ENCODE measurements at places on chromosomes 6 and 20.

DNA sequence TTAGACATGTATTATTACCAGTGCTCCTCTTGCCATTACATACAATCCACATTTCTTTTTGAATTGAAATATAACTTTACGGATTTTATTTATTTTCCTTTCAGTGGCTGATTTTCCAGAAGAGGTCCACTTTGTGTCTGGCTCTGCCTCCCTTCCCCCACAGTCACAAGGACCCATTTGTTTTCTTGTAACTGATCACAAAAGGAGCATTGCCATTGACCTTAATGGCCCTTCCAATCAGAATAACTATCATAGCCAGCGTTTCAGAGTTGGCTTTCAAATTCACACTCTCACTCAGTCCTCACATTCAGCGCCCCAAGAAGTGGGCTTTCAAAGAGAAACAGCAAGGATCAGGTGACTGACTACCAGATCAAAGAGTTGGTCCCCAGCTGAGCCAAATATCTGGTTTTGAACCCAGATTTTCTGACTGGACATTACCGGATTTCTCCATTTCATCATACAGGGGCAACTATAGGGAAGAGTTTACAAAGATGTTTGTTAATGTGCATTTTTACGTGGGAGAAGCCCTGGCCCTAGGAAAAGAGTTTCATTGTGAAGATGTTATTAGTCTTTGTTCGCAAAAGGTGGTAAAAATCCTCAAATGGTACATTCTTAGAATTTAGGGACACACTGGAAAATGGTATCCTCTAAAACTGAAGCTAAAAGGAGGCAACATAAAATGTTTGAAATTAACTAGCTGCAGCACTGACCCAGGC is 2.0 kb upstream of the SLC22A23 start:
- DNase-seq: no peak

- no peak for DNase-seq
Observed at GRCh38 chr6:114564302-114564933, 221.6 kb upstream of the HS3ST5 start.

GRCh38 chr6:134240665-134241431 is 77.1 kb downstream of the SGK1 start:
- peak; percentile 84 for DNase-seq

GRCh38 chr6:21781128-21781527 is 187.6 kb downstream of the SOX4 start:
- DNase-seq: no peak

GRCh38 chr6:104595311-104595820 is 264.4 kb downstream of the HACE1 start:
- DNase-seq: no peak

- DNase-seq: no peak
Observed at GRCh38 chr6:27893836-27894807, 18.1 kb downstream of the OR2B2 start.

- DNase-seq: no peak
Observed at GRCh38 chr6:44664716-44665115, 277.2 kb downstream of the CDC5L start.

DNA sequence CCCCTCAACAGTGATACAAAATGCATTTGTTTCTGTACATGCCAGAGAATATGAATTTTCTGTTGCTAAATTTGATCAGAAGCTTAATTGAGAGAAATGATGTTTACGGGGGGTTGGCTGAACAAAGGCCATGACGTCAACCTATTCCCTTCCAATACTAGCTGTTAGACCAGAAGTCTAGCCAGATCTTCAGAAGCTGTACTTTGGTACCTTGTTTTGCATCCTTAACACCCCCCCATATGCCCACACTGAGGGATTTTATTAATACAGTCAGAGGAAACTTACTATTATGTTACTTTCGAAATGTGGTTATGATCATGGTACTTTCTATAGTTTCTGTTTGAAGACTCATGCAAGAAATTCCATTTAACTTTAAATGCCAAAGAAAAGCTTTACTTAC is 3.1 kb downstream of the NCOA7 start:
- DNase-seq: no peak

DNA sequence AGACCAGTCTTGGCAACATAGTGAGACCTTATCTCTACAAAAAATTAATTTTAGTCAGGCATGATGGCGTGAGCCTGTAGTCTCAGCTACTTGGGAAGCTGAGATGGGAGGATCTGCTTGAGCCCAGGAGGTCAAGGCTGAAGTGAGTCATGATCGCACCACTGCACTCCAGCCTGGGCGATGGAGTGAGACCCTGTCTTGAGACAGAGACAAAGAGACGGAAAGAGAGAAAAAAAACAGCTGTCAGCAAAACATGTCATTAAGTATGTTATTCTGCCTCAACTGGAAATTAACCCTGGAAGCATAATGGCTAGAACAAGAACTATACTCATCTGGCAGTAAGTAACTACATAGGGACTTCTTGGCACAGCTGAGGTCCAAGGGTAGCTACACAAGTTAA is 7.2 kb downstream of the MMS22L start:
- DNase-seq: no peak

DNA sequence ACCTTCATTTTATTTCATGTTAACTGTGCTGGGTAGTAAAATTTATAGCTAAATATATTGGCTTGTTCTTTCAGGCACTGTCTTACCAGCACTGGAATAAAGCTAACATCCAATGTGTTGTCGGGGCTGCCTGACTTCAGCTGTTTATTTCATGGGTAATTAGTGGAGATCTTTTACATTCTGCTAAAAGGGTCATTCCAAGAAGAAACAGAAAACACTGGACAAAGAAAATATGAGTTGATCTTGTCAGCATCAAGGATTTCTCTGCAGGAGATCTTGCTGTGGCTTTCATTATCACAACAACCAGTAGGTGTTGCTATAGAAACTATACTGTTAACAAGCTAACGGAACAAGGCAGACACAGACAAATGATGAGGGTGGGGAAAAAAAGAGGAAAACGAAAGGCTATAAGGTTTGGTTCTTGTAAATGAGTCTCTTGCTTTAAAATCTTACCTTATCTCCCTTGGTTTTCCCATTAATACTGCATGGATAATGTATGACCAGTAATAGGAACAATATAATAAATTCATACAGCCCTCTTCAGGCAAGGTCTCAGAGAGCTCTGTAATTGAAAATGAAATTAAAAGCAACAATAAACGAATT is 206.8 kb downstream of the SIM1 start:
- DNase-seq: no peak

DNA sequence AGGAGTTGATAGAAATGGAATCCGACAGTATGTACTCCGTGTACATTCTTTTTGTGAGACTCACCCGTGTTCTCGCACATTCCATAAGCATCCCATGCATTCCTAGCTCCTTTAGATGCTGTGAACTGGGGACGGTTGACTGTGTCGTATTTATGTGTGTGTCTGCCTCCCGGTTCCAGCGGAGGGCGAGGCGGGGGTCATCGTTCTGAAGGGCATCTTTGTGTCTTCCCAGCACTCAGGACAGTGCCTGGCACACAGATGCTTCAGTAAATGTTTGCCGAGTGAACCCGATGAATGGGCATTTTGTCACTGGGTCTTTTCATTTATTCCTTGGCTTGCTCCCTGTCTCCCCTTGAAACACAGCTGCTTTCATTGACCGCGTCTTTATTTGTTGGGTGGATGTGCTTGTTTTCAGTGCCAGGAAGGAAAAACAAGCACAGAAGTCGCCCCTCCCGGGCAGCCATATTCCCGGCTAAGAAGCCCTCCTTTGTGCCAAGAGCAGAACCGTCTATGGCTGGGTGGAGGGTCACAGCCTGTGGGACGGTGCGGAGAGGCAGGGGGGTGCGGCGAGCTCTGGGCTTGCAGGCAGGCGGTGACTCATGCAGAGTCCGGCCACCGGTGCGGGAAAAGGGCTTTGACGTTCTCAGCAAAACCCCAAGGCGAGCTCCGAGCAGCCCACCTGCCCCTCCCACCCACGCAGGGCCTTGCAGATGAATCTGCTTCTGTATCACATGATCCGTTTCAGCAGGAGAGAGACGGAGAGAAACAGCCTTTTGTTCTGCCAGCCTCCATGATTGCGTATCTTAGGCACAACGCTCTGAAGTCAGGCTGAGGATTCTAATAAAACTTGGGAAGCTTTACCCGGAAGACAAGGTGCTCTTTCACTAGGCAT is 11.2 kb upstream of the PSMG4 start:
- DNase-seq: no peak

- DNase-seq: no peak
Observed at GRCh38 chr20:32898729-32899128, 40.0 kb downstream of the EFCAB8 start.

GRCh38 chr6:21348504-21349195 is 244.9 kb upstream of the SOX4 start:
- no peak for DNase-seq

- DNase-seq: no peak
Observed at GRCh38 chr20:29301624-29302259, 1955.7 kb upstream of the DEFB115 start.

GRCh38 chr20:32465092-32465900 is 107.2 kb downstream of the ASXL1 start:
- DNase-seq: no peak

DNA sequence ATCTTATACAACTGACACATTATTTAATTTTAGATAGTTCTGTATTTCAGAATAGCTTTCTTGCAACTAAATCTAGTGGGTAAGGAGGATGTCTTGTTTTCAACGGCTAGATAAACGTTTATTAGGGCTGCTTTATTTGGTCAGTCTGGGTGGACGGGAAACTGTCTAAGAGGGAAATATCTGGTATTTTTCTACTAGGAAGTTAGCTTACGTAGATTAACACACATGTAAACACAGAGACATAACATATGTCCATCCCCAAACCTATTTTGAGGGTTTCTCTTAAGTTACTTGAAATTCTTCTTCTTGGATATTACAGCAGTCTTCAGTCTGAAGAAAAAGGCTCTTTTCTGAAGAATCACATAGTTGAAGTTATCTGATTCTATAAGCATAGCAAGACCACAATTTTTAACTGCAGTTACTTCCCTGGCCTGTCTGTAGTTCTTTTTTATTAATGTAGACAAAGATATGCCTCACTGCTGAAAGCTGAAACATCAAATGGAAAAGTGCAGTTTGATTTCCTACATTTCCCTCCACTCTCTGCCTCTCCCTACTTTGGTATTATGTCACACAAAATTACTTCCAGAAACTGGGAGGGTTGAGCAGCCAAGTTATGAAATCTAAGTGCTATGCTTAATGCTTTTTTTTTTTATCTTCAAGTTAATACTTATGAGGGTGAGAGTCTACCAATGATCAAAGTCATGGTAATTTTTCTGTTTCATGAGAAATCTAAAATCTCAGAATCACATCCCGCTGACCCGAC is 37.4 kb downstream of the PLAGL1 start:
- DNase-seq: no peak

- no peak for DNase-seq
Observed at GRCh38 chr20:40646361-40646760, 42.7 kb downstream of the MAFB start.

DNA sequence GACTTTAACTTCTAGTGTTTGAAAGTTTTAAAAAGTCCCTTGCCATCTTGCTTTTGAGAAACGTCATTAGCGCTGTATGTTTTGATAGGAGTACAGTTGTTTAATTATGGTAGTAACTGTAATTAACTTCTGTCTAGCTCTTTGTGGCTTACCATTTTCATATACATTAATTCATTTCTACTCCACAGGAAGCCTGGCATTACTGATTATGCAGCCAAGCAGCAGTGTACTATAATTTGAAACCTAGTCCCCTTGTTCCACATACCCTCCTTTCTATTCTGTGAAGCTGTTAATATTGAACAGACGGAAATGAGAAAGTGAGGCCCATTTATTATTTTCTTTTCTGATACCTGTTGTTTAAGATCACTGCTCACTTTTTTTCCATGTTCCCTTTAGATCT is 235.4 kb downstream of the CDKAL1 start:
- no peak for DNase-seq

DNA sequence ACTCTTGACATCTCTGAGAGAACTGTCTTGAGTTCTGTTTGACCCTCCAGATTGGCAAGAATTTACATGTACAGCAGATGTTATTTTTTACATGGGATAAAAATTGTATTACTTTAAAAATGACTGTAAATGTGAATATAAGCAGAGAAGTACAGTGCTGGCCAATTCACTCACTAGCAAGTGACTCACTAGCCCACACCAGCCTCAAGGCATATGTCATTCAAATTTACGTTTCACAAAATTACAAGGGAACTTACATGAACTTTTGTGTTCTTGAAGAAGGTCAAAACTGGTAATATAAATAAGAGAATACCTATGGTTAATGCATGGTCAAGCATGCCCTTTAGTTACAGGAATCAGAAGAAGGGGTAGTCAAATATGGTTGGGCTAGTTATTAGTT is 54.0 kb upstream of the HMGCLL1 start:
- no peak for DNase-seq

DNA sequence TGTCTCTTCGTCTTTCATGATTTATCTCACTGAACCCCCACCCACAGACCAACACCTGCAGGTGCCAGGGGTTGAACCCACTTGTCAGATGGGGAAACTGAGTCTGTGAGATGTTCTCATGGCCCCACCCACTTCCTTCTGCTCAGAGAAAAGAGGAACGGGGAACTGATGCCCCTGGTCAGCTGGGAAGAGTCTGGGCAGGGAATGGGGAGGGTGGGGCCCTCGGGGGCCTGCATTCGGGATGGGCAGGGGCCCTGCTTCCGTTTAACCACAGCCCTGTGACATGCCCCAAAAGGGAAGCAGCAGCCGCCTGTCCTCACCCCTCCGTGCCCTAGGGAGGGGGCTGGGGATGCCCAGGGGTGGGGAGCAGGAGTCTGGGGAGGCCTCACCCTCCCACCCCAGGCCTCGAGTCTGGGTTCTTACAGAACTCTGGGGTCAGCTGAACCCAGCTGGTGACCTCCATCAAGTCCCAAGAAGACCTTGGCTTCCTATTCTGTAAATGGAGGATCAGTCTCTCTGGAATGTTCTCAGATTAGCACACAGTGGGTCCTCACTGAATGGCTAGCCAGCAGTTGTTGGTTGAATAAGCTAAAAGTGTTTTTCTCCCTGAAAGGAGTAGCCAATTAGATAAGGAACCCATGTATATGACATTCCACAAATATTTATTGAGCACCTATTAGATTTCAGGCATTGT is 81.5 kb downstream of the CEBPB start:
- DNase-seq: no peak

DNA sequence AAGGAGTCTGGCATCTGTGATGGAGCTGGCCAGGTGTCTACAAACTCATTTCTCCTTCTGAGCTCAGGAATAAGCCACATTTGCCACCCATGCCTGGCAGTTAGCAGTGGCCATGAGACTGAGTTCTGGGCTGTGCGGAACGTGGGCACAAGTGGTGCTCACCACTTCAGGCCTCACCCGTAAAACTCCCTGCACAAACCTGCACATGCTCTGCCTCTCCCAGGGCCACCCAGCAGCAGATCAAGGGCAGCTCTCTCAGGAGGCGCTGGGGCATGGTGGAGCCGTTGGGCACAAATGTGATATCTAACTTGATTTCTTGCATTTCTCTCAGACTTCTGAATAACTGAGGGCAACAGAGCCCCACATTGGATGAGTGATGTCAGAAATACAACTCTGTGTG is 269.5 kb downstream of the HIVEP2 start:
- DNase-seq: no peak

Data from stimulated activated CD4-positive, alpha-beta T cell treated with anti-CD3 and anti-CD28 coated beads, TNF-alpha, amount 100 ng/mL, for 4 hours (primary cell).